ENCODE measurements at places on chromosomes 6 and 20.

DNA sequence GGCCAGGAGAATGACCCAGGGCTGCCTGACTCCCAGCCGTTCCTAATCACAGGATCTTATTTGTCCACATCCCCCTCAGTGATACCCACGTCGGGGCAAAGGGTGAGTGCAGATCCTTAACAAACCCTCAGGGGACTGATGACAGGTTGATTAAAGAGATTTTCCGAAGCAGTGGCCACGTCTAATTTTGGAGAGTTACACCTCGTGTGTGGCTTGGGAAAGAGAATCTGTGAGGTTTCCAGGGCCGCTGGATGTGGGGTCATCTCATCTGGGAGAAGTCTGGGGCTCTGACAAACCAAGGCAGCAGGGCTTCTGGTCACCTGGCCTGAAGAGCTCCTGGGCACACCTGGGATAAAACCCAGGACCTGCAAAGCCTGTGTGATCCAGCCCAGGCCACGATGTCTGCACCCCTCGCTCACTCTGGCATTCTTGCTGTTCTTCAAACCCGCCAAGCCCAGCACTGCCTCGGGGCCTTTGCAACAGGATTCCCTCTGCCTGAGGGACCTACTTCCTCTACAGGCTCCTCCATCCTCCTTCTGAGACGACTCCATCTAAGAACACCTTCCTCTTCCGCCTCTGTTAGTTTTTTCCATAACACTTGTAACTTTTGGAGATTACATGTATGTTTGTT, 4.7 kb downstream of the JPH2 start:
- no peak for DNase-seq

- no peak for DNase-seq
These were observed 67.4 kb downstream of the ZMYND8 start for GRCh38 chr20:47289096-47289495.

DNA sequence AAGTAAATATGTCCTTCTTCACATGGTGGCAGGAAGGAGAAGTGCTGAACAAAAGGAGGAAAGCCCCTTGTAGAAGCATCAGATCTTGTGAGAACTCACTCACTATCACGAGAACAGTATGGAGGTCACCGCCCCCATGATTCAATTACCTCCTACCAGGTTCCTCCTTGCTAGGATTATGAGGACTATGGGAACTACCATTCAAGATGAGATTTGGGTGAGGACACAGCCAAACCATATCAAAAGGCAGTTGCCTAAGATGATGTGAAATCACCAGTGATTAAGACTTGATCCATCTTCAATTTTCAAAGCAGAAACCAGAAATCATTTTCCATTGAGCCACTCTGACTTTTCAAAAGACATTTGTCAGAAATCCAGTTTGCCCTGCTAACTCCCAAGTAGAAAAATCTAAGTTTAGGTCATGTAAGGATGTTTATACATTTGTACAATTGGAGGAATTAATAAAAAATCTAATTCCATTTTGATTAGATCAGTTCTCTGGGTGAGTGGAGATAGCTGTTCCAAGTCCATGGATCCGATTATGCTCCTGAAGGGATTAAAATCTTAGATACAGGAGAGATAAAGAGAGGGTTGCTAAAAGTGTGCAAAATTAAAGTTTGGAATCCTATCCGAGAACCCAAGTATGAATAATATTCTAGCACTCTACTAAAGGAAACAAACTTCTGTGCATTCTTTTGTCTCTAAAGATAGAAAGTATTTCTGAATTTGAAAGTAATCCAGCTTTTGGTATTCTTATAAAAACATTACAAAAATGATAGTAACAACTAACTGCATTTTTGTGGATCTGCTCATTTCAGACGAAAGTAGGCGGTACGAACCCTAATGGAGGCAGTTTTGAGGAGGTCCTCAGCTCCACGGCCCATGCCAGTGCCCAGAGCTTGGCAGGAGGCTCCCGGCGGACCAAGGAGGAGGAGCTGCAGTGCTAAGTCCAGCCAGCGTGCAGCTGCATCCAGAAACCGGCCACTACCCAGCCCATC, 39.5 kb downstream of the HDDC2 start:
- DNase-seq = no peak

DNA sequence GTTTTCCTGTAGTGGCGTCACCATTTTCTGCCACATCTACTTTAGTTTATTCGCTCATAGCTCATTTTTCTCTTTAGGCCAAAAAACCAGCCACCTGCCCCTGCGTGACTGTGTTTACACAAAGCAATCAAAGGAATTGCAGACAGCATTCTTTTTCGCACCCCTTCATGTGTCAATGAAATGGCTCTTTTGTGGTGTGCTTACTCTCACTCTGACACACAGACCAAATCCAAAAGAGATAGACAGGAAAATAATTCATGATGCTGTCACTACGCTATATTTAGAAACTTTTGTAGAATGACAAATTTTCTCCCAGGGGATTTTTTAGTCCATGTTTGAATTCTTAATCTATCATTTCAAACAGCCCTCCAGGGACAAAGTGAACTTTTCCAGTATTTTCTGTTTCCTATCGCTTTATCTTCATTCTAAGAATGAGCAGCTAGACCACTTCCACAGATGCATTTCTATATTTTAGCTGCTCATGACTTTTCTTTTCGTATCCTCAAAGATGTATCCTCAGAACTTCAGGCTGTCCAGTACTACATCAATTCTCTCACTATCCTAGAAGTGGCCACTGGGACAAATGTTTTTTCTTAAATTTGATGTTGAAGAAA, 37.9 kb upstream of the KHDRBS2 start:
- DNase-seq = no peak

GRCh38 chr20:56859801-56860261, 230.7 kb downstream of the TFAP2C start:
- DNase-seq = no peak

- no peak for DNase-seq
These were observed 515.1 kb upstream of the SOX4 start for GRCh38 chr6:21078497-21078896.

GRCh38 chr6:105545228-105545920, 142.5 kb upstream of the PREP start:
- DNase-seq = no peak

- no peak for DNase-seq
These were observed 35.0 kb upstream of the DSE start for GRCh38 chr6:116335612-116336215.

GRCh38 chr6:148803979-148804378, 57.1 kb downstream of the UST start:
- no peak for DNase-seq

- DNase-seq = no peak
These were observed 115.9 kb upstream of the BCLAF1 start for GRCh38 chr6:136405420-136406029.

- no peak for DNase-seq
These were observed 45.1 kb upstream of the TENT5A start for GRCh38 chr6:81797591-81797990.

GRCh38 chr20:36645998-36646397, at the start of gene SLA2:
TSS of gene SLA2 (minus strand) at chr20:36646196. CDS start at chr20:36641335, 4,861 bp downstream.
- DNase-seq = peak; percentile 68

GRCh38 chr20:50701041-50701963, 10.0 kb upstream of the RIPOR3 start:
- DNase-seq = no peak

DNA sequence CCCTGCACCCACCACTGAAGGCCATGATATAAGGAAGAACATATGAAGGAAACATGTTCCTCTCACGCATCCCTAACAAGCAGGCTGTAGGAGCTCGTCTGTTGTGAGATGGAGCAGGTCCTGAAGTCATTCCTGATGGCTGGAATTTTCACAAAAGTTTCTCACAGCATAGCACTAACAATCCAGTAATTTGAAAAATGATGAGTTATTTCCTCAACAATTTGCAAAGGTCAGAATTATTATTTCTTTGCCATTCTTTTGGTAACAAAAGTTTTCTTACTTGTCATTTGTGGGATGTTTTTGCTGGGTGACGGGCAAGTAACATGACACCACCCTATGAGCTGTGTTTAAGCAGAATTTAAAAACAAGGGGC, 27.6 kb upstream of the FRMD1 start:
- DNase-seq = no peak

DNA sequence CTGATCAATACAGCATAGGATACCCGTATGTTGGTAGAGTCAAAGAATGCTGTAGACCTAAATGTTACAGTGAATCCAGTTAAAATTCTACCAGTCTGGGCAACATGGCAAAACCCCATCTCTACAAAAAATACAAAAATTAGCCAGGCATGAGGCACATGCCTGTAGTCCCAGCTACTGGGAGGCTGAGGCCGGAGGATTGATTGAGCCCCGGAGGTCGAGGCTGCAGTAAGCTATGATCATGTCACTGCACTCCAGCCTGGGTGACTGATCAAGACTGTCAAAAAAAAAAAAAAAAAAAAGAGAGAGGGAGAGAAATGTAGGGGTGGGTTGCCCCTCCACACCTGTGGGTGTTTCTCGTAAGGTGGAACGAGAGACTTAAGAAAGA, 167.5 kb downstream of the SLC16A10 start:
- DNase-seq = no peak

- DNase-seq = no peak
These were observed 15.4 kb downstream of the METTL24 start for GRCh38 chr6:110342759-110343158.

DNA sequence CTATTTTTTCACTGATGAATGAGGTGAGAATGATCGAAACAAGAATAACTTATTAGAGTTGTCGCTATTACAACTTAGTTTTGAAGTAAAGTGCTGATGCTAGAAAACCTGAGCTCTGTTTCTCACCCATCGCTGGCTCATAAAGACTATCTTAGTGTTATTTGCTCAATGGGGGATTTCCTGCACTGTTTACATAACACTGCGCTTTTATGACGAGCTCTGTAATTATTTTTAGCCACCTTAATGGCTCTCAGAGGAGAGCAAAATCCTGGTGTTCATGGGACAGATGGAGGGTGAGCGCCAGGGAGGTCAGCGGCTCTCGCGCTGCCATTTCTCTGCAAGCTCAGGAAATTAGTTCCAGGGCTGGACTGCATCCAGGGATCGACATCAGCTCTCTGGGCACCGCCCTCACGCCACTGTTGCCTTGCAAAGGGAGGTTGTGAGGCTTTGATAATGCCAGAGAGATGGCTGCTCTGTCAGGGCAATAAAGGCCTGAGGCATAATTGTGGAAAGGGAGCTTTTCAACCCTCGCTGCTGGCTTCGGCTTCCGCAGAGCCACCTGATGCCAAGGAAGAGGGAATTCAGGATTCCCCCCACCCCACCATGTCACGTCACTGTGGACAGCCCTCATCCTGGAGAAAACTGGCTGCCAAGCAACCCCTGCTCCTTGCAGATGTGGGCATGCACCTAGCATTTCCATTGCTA, 72.0 kb downstream of the DACT2 start:
- DNase-seq = no peak

DNA sequence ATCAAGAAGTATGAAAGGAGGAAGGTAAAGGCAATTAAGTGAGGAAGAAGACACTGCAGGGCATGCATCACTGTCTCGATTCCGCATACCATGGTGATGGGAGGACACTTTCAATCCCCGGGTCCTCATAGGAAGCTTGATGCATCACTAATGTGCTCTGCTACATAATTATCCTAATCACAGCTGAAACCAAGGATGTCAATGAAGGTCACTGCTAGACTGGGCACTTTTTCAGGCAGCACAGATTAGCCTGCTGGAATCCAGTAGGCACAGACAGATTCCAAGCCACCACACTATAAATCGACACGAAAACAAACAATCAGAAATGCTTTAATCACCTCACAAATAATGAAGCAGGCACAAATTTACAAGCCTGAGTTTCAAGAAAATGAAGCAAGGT, 206.7 kb downstream of the KIF16B start:
- no peak for DNase-seq

- no peak for DNase-seq
These were observed 19.8 kb downstream of the SUMO4 start for GRCh38 chr6:149419696-149420404.

- DNase-seq = no peak
These were observed 29.4 kb downstream of the LPA start for GRCh38 chr6:160634706-160635105.

DNA sequence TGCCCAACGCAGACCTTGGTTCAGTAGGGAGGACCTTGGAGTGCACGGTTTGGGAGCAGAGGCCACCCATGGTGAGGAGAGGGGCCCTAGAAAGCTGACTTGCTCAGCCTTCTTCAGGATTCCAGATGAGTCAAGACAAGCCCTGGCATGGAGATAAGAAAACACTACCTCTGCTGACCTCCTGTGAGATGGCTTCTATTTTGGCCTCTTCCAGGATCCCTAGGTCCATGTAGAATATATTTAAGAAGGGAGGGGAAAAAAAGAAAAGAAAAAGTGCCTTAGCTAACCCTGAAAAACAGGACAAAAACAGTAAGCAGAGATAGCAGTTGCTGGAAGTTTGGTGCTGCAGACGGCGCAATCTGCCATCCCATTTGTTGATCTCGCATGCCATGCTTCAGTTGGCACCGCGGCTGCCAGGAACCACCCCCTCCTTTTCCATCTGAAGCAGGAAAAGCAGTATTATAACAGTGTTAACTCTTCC, 100.0 kb downstream of the ARMC2 start:
- DNase-seq = no peak

DNA sequence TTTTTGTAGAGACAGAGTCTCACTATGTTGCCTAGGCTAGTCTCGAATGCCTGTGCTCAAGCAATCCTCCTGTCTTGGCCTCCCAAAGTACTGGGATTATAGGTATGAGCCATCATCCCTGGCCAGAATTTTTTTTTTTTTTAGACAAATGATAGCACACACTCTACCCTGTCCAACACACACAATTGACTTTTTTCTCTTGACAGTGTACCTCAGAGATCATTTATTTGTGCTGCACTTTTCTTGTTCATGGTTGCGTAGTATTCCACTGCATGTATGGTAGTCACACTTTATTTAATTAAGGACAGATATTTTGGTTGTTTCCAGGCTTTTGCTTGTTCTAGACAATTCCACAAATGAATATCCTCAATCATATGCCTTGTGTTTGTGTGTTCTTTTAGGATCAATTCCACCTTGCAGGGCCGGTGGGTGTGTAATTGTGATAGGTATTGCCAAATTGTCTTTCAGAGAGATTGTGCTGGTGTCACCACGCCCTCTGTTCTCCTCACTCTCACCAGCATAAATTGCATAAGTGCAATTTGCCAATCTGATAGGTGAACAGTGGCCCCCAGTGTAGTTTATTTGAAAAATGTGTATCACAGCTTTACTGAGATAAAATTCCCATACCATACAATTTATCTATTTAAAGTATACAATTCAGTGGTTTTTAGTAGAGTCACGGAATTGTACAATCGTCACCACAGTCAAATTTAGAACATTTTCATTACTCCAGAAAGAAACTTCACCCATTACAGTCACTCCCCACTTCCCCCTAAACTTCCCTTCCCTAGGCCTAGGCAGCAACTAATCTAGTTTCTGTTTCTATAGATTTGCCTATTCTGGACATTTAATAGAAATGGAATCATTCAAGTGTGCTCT, 20.1 kb downstream of the SRC start:
- no peak for DNase-seq

DNA sequence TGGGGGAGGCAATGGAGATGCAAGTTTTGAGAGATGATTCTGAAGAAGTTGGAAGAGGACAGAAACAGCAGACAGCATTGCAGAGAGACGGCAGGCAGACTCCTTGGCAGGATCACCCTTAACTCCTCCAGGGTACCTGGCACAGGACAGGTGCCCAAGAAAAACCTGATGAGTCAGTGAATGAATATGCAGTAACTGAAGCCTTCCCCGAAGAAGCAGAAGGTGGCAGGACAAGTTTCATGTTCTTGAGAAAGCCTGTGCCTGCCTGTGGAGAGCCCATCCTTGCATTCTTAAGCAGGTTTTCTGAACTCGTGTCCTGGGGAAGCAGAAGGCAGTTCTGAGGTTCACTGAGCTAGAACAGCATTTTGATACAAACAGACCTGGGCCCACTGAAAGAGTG, 79.6 kb upstream of the SASH1 start:
- no peak for DNase-seq
